ENCODE measurements at places on chromosomes 1 and 21.

DNA sequence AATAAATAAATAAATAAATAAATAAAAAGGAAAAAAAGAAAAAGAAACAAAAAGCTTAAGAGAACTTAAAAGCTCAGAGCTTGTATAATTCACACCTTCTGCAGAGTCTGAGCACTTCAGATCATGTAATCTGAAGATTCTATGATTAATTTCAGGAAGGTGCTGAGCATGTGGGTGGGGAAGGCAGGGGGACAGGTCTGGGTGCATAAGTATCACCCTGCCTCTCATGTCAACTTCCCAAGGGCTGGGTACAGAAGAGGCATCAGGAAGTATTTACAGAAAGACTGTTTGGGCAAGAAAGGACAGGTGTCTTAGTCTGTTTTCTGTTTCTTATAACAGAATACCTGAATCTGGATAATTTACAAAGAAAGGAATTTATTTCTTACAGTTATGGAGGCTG lies 20.4 kb upstream of the PADI2 start:
- DNase-seq, result no peak

- no peak for DNase-seq
Observed at GRCh38 chr1:7529917-7530316, 241.2 kb upstream of the VAMP3 start.

- DNase-seq, result no peak
Observed at GRCh38 chr1:56551691-56552090, 27.7 kb downstream of the PLPP3 start.

DNA sequence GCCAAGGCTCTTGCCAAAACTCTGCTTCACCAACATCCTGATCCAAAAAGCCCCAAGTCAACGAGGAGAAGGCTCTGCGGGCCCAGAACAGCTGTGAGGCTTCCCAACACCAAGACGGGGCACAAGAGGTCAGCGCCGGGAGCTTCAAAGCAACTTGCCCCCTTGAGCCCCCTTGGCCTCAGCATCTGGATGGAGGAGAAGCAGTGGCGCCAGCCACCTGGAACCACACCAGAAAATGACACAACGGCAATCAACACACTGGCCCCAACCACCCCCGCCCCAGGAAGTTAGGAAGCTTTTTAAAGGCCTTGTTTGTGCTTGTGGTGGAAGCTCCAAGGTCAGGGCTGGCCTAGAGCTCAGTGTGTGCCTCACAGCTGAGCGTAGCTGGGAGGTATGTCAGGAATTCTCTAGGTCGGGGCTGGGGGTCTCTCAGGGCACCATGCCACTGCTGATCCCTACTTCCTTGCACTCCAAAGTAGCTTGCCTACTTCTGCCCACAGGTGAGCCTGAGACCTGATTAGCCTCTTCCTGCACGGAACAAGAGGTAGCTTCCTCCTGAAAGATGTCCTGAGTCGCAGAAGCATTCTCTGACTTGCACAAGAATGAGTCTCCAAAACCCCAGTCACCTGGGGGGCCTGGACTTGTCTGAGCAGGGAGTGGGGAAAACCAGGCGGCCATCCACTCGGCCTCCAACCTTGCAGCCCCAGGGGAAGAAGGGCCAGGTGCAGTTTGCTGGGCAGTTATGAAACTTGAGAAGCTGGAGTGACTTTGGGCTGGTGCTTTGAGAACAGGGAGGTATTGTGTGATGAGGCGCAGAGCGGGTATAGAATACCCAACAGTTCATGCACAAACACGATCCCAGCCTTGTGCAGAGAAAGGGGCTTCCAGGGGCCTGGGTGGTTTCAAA lies 9.7 kb upstream of the SRP9 start:
- DNase-seq, result no peak

- no peak for DNase-seq
Observed at GRCh38 chr1:185170291-185170848, 13.4 kb downstream of the SWT1 start.

DNA sequence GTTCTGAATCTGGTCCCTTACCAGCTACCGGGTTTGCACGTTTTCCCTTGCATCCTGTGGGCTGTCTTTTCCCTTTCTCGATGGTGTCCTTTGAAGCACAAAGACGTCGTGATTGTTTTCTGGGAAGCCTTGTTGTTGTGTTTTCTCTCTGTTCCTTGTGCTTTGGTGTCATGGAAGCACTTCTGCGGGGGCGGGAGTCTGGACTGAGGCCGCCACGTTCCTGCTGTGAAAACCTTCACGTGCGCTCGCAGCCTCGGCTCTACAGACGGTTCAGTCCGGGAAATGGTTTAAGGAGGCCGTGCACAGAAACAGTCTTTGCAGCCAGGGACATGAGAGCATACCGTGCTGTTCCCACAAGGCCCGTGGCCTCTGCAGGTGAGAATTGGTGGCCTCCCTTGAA lies 68.5 kb downstream of the SKI start:
- no peak for DNase-seq

DNA sequence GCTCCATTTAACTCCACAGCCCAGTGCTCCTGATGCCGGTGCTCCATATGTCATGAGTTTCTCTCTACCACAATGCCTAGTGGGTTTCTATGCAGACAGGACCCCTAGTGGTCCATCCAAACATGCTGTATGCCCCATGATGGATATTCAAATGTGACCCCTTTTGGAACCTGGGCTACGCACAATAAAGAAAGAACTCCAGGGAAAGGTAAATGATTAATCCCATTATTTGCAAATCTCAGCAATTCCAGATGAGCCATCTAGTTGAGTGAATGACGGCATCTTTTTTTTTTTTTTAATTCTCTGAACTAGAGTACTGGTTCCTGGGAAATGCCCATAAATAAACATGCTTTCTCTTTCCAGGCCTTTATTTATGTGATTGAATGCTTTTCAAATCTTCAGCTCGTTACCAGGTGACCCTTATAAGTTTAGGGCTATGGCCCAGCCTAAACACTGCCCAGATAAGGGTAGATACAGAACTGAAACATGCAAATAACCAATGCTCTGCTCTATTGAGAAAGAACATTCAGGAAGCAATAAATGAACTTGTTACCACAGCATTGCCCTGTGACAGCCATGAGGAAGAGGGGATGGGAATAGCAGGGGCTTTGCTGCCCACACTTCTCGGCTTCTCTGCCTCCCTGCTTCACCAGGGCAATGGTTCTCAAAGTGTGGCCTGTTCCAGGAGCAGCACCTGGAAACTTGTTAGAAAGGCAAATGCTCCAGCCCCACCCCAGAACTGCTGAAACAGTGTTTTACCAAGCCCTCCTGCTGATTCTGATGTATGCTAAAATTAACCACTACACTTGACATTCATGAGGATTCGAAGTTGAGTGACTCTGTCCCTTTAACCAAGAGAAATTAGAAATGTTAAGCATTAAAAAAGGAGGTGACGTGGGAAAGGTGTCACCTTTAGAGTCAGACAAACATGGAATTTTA lies 151.7 kb downstream of the SEC16B start:
- DNase-seq, result no peak

- no peak for DNase-seq
Observed at GRCh38 chr21:8994640-8995511, 1526.5 kb upstream of the TPTE start.

- no peak for DNase-seq
Observed at GRCh38 chr1:41282679-41283317, 40.7 kb upstream of the SCMH1 start.

DNA sequence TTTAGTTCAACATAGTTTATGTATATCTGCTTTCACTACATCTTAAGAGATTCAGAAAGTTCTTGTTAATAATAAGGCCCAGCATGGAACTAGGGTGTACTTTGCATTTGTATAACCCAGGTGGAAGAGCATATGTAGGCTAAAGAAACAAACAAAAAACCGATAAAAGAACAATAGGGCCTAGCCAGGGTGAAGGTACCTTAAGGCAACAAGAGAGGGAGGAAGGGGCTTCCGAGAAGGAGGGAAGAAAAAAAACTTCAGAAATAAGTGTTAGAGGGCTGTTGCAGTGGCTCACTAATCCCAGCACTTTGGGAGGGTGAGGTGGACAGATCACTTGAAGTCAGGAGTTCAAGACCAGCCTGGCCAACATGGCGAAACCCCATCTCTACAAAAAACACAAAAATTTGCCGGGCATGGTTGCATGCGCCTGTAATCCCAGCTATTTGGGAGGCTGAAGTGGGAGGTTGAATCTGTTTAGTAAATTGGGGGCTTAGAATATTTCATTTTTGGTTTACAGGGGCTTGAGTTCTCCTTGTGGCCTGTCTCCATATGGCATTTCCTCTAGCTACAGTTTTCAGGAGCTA lies 4.7 kb upstream of the SPATA45 start:
- no peak for DNase-seq

GRCh38 chr1:14615549-14616218 lies 17.2 kb downstream of the KAZN start:
- DNase-seq, result no peak

DNA sequence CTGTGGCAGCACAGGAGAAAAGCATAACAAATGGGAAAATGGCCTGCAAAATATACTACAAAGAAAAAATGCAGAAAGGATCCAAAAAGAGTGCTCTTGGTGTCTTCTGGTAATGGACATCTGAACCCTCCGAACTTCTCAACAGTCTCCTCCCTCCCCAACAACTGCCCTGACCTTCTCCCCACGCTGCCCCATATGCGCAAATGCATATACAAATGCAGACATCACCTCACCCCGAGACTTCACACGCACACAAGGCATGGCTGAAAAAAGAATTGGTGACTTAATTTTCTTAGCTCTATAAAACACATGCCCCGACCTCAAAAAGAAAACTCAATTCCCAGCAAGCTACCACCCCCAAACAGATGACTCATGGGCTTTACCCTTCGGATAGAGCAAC lies 8.4 kb downstream of the KCND3 start:
- no peak for DNase-seq

DNA sequence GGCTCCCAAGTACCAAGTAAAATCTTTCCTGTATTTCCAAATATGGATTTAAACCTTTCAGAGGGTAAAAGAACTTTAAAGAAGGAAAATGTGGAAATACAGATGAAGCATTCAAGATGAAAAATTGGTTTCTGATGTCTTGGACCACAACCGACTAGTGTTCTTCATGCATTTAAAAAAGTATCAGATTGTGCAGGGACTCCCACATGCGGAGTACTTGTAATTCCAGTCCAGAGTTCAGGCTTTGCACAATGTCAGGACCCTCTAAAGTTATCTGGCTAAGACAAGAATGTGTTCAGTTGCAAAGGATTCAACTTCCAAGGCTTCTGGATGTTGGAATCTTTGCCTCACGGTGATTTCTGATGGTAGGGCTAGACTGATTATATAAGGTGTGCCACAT lies 66.7 kb downstream of the RGL1 start:
- no peak for DNase-seq

DNA sequence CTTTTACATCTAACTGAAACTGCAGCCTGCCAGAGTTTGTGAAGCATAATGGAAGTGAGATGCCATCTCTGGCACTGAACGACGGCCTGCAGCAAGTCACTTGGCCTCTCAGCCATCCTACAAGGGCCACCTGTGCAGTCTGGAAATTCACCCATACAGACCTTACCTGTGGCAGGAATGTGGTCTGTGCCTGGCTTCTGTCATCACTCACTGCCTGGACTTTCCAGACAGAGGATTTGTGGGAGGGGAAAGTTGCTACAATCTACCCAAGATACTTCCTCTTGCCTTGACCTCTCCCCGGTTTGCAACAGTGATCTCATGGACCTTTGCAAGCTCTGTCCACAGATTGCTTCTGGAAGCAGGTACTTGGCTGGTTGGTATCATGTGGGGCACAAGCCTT lies 58.4 kb upstream of the ATP1B1 start:
- no peak for DNase-seq

GRCh38 chr1:202923533-202923932 lies 3.5 kb downstream of the KLHL12 start:
- no peak for DNase-seq

GRCh38 chr21:43956670-43957035 lies 55.5 kb upstream of the TRAPPC10 start:
- DNase-seq, result no peak

GRCh38 chr1:204725821-204726448 lies 40.4 kb upstream of the LRRN2 start:
- DNase-seq, result no peak

- DNase-seq, result no peak
Observed at GRCh38 chr1:12617901-12618660, at the start of gene DHRS3. Gene DHRS3, minus strand, starts transcription at chr1:12618210. Its CDS starts 862 bp downstream, at chr1:12617348.

DNA sequence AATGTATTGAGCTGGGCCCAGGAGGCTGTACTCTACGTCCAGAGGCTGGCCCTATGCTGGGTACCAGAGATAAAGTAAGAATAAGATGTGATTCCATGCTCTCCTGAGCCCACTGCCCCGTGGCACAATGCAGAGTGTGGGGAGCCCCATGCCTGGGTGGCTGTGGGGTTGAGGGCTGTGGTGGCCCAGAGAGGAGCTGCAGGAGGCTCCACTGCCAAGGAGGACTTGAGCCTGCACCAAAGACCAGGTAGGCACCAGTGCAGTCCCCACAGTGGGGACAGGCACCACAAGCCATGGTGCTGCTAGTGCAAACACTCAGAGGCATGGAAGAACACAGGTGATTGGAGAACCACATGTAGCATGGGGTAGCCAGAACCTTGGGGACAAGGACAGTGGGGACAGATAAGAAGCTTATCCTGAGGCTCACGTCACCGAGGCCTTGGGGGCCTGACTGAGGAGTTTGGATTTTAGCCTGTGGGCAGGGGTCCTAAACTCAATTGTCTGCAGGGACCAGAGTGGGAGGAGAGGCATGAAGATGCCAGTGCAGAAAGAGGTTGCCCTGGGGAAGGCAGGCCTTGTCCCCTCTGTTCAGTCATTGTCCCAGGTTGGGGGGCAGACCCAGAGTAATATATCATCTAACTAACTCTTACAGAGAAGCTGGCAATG lies 21.9 kb upstream of the EPS8L3 start:
- DNase-seq, result no peak

DNA sequence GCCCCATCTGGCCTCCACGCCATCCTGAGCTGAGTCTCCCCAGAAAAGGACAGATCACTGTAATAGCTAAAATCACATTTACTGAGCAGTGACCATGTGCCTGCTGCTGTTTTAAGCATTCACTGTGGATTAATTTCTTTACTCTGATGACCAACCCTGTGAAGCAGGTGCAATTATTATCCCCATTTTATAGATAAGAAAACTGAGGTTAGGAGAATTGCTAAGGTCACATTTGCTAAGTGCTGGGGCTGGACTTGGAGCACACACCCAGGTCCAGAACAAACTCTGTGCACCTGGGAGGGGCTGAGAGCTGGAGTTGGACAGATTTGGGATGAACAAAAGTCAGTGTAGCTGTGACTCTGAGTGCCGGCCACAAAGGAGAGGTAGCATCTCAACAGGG lies 58.0 kb downstream of the SDC3 start:
- DNase-seq, result no peak

- no peak for DNase-seq
Observed at GRCh38 chr1:236844499-236845271, 49.6 kb downstream of the MTR start.

- no peak for DNase-seq
Observed at GRCh38 chr1:172515927-172516326, 17.0 kb upstream of the SUCO start.
